Activated T-helper 1 cell treated with anti-CD3 and anti-CD28 coated beads, Interleukin-12 subunit alpha, Interleukin-12 subunit beta, Interleukin-2, Interleukin-4 antibody, amounts not matched to agents 30 ng/mL and 10 ng/mL and 1 ng/mL, durations not matched to agents 14 hours and 24 hours and 36 hours (primary cell): ENCODE measurements at places on chromosomes 11 and 22. TPM values are rescaled to one million over a fixed set of nuclear protein-coding genes. Genes with fewer than 3 reads are reported as not detected.

Gene B4GALNT4
- total RNA-seq, result 3.8 and 5.1 TPM in 2 replicates

Gene B3GAT3
- total RNA-seq, result 93.8 and 94.3 TPM in 2 replicates

Gene SCGB1D2
- not detected in 2 replicates for total RNA-seq

Gene ZDHHC8
- total RNA-seq, result 83.9 and 92.3 TPM in 2 replicates

Gene BBS1
- 18.0 and 18.1 TPM in 2 replicates for total RNA-seq

Gene OR8D4
- total RNA-seq, result not detected in 2 replicates
